Lower lobe of right lung (tissue), 2 donors: ENCODE measurements at places on chromosomes 5 and 9. TPM values are rescaled to one million over a fixed set of nuclear protein-coding genes. Genes with fewer than 3 reads are reported as not detected.

DNA sequence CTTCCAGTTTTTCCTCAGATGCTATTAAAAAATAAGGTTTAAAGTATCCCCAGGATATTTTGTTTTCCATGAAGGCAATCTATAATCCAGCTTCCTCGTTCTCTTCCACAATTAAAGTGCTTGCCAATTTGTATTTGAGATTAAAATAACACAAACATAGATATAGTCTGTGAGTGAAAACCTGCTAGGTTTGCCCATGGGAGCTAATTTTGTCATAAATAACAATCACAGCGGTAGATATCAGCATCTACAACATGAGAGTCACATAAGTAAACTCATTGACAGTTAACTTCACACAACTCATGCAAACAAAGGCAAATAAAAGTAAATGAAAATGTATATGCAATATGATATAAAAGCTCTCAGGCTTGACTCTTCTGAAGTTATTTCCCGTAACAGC, 29.2 kb upstream of the RASGRF2 start:
- DNase-seq = no peak
- H3K4me3 ChIP-seq = no peak overlapping the region
- H3K4me1 ChIP-seq = no peaks in the 10 kb centered on the region
- no peaks in the 10 kb centered on the region for H3K36me3 ChIP-seq
- H3K27ac ChIP-seq = no peak overlapping the region
- no peaks in the 10 kb centered on the region for H3K27me3 ChIP-seq

DNA sequence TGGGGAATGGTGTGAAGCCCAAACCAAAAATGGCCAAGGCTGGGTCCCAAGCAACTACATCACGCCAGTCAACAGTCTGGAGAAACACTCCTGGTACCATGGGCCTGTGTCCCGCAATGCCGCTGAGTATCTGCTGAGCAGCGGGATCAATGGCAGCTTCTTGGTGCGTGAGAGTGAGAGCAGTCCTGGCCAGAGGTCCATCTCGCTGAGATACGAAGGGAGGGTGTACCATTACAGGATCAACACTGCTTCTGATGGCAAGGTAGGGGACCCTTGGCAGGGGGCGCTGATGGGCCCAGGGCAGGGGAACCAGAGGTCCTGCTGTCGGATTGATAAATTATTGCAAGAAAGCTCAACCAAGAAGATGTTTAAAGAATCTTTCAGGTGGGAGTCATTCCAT, 19.8 kb downstream of the ABL1 start:
- peaks cover 50% of the 10 kb centered on the region for H3K36me3 ChIP-seq
- no peak overlapping the region for H3K4me3 ChIP-seq
- H3K27ac ChIP-seq = no peak overlapping the region
- no peaks in the 10 kb centered on the region for H3K27me3 ChIP-seq
- H3K4me1 ChIP-seq = peaks cover under 1% of the 10 kb centered on the region

DNA sequence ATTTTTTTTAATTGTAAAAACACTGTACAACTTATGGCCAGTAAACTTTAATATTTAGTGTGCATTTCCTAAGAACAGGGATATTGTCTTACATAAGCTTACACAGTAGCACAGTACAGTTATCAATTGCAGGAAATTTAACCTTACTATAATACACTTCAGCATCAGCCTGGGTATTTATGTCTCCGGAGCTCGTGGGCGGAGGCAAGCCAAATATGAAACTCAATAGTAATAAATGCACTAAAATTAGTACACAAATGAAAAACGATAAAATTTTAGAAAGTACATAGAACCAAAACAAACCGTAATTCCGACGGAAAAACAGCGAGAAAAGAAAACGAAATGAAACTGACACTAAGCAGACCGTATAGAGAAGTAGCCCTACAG, 91.2 kb downstream of the ANXA2R start:
- H3K27me3 ChIP-seq = peaks cover 92% of the 10 kb centered on the region
- no peak for DNase-seq
- peaks cover 35% of the 10 kb centered on the region for H3K4me1 ChIP-seq
- H3K27ac ChIP-seq = peak overlapping the region; percentile 94

GRCh38 chr5:112870966-112871365, 9.9 kb downstream of the SRP19 start:
- no peaks in the 10 kb centered on the region for H3K27me3 ChIP-seq
- no peaks in the 10 kb centered on the region for H3K4me1 ChIP-seq
- no peak for DNase-seq
- H3K27ac ChIP-seq = no peak overlapping the region
- peaks cover 66% of the 10 kb centered on the region for H3K36me3 ChIP-seq

GRCh38 chr9:127707766-127708165, 978 bp downstream of the CFAP157 start:
- no peaks in the 10 kb centered on the region for H3K4me1 ChIP-seq
- DNase-seq = no peak
- no peaks in the 10 kb centered on the region for H3K27me3 ChIP-seq
- peaks cover 7% of the 10 kb centered on the region for H3K36me3 ChIP-seq
- H3K4me3 ChIP-seq = no peak overlapping the region
- H3K27ac ChIP-seq = no peak overlapping the region

DNA sequence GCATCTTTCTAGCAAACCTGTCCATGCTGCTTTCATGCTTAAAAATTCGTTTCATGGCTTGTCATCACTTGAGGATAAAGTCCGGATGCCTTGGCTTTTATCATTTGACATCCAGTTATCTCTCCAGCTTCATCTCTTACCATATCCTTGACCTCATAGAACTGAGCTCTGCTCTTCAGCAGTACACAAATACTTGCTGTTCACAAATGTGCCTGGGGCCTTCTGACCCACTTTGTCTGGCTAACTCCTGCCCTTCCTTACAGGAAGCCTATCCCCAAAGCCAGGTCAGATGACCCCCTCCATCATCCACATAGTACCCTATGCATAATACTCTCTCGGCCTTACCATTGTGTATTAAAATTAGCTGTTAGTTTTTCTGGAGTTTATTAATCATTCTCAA, 249.1 kb downstream of the SAXO1 start:
- H3K4me3 ChIP-seq = no peak overlapping the region
- no peaks in the 10 kb centered on the region for H3K27me3 ChIP-seq
- no peak overlapping the region for H3K27ac ChIP-seq
- peaks cover 20% of the 10 kb centered on the region for H3K4me1 ChIP-seq
- DNase-seq = no peak
- no peaks in the 10 kb centered on the region for H3K36me3 ChIP-seq

DNA sequence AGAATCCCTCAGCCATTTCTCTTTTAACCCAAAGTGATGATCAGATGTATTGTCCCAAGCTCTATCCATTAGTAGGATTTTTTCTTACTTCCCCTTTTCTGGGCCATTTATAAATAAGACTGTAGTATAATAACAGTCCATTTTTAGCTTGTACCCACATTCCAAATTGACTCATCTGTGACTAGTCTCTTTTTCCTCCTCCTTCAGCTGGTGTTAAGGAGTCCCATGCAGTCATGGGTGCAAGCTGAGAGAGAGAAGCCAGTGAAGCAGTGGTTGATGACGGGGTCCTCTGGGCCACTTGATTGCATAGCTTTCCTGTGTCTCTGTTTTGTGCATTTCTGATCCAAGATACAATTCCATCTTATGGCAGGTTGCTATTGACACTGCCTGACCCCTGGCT, 476.0 kb upstream of the CD180 start:
- no peak overlapping the region for H3K27ac ChIP-seq
- H3K4me3 ChIP-seq = no peak overlapping the region
- no peaks in the 10 kb centered on the region for H3K36me3 ChIP-seq
- H3K4me1 ChIP-seq = peaks cover 6% of the 10 kb centered on the region

- no peaks in the 10 kb centered on the region for H3K36me3 ChIP-seq
- no peak overlapping the region for H3K27ac ChIP-seq
- H3K4me1 ChIP-seq = no peaks in the 10 kb centered on the region
- no peak overlapping the region for H3K4me3 ChIP-seq
- no peaks in the 10 kb centered on the region for H3K27me3 ChIP-seq
Observed at GRCh38 chr9:98287384-98287783, 31.9 kb upstream of the TBC1D2 start.

GRCh38 chr5:146588331-146589027, 72.5 kb upstream of the GPR151 start:
- no peaks in the 10 kb centered on the region for H3K27me3 ChIP-seq
- DNase-seq = no peak
- H3K4me3 ChIP-seq = no peak overlapping the region
- no peak overlapping the region for H3K27ac ChIP-seq

DNA sequence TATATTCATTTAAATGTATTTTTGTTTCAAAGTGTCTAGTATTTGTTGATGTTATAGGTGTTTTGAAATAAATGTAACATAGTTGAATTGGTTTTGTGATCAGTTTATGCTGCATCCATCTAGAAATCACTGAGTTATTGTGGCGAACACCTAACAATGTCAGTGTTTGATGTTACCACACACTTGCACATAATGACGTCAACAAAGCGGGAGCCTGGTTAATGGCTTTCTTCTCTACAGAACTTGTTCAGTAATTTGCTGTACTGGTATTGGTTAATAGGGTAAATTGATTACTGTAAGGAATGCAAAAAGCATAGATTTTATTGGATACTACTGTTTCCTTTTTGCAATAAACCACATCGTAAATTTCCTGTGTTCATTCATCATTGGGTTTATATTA, 133.0 kb downstream of the ATG10 start:
- H3K4me3 ChIP-seq = no peak overlapping the region
- no peak overlapping the region for H3K27ac ChIP-seq
- H3K36me3 ChIP-seq = no peaks in the 10 kb centered on the region
- no peak for DNase-seq

DNA sequence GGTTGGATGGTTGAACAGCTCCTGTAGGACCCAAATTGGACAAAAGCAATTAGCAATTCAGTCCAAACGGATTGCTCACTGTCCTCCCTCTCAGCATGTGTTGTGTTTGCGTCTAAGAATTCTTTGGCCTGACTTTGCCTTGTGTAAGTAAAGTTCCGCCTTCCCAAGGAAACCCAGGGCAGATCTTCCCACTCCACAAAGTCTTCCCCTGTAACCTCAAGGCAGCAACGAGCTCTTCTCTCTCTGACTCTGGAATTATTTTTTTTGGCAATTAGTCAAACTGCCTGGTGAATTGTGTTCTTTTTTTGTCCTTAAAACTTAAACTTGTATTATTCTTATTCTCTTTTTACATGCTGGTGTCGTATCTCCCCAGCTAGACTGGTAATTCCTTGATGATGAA, 20.7 kb upstream of the BASP1 start:
- H3K4me1 ChIP-seq = no peaks in the 10 kb centered on the region
- no peak overlapping the region for H3K4me3 ChIP-seq
- no peaks in the 10 kb centered on the region for H3K36me3 ChIP-seq
- no peak for DNase-seq

DNA sequence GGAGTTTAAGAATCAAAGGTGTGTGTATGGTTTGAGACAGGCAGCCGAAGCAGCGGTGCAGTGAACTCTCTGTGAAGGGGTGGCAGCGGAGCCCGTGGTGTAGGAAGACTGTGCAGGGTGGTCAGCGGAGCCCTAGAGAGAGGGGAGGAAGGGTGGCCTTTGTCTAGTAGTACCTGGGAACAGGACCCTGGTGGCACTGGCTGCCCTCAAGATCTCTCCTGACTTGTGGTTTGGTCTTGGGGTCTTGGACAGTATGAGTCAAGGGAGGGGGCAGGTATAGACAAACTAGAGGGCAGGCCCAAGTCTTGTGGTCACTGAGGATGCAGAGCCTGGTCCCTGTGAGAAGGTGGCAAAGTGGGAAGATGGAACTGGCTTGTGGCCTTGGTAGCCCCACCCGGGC, 7.1 kb upstream of the NKX2-5 start:
- DNase-seq = no peak
- no peak overlapping the region for H3K27ac ChIP-seq
- peaks cover 28% of the 10 kb centered on the region for H3K4me1 ChIP-seq
- H3K27me3 ChIP-seq = peaks cover 100% of the 10 kb centered on the region

- H3K4me1 ChIP-seq = no peaks in the 10 kb centered on the region
- peaks cover 14% of the 10 kb centered on the region for H3K27me3 ChIP-seq
- H3K36me3 ChIP-seq = no peaks in the 10 kb centered on the region
- H3K27ac ChIP-seq = no peak overlapping the region
Observed at GRCh38 chr5:111229871-111230810, 6.0 kb downstream of the CAMK4 start.

Gene ZNF658
- total RNA-seq = 5.4 TPM

Gene ADGRD2
- not detected for total RNA-seq

Gene INSL4
- not detected for total RNA-seq

Gene PPP3R2
- not detected for total RNA-seq

Gene GLIPR2
- 108 TPM for total RNA-seq

Gene PRRX2
- total RNA-seq = 2.5 TPM
